Activated T-helper 9 cell treated with anti-CD3 and anti-CD28 coated beads, Interleukin-2, amount 50 U/mL, for 16 hours (primary cell): ENCODE measurements at places on chromosomes 4 and X.

DNA sequence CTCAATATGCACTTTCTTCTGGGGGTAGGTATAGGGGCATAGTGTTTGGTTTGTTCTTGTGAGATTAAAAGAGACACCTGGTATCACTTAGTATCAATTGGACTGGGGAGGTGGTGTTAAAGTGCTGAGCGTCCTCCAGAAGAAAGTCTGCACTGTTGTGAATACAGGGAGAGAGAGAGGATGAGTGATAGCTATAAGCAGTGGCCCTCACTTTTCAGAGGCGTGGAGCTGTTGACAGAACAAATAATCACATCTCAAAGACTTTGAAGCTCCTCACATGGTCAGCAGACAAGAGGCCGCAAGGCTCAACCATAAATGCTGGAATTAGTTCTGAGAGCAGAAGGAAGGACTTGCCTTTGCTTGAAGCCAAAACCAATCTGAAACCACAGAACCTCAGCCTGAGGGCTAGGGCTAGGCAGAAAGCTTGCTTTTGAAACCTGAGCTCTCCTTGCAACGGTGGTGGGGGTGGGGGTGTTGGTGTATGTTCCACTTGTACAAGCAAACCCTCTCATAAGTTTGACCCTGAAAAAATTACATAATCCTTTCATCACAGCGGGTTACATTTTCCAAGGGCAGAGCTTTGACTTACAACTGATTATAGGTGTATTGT is 123.2 kb upstream of the SCML1 start:
- DNase-seq, result no peak

GRCh38 chr4:38365748-38366310 is 298.2 kb upstream of the KLF3 start:
- DNase-seq, result no peak

DNA sequence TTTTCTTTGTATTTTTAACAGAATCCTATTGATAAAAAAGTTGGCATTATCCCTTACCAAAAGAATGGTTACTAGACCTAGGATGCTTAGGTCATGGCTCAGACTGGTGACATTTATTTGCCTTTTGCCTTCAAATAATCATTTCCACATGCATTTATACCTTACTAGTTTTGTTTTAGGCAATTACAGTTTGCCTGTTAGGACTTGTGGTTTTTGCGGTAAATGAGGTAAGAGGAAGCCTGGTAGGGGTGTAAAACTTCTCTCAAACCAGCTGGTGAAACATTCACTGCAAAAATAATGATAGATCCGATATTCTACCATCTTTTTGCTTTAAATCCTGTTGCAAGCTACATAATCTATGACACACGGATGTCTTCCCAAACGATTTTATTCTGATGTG is 12.1 kb downstream of the LAMP2 start:
- DNase-seq, result no peak

GRCh38 chr4:37760840-37761239 is 65.6 kb upstream of the PGM2 start:
- DNase-seq, result no peak

DNA sequence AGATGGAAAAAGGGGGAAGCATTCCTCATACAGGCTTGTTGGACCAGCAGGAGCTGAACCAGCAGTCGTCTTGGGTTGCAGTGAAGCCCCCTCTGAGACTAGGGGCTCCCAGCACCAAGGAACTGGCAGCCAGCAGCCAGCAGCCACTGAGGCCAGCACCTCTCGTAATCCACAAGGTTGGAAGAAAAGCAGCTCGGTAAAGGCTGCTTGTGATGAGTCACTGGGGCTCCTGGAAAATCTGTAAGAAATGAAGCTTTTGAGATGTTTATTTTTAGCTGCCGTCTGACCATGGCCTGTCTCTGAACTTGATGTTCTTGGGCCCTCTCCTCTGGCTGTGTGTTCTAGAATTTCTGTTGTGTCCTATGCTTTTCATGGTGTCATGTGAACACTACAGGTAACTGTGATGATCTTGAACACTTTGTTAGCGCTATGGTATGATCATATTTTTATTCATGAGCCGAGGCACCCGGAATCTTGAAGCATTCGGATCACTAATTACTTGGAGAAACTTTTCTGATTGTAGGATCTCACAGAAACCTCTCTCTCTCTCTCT is 18.6 kb downstream of the CLCN4 start:
- no peak for DNase-seq

DNA sequence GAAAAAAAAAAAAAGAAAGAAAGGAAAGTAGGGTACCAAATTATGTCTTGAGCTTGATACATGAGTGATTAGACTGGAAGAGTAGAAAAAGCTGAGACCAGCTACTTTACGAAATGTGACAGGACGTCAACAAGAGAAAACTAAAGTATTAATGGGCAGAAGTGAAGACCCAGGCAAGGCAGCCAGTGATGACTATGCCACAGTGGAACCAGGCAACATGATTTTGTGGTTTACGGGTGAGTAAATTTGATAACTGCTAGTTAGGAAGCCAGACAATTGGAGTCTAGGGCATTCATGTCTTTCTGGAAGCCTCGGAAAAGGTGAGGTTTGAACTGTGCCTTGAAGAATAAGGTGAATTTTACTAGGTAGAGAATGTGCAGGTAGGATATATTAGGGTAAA is 326.4 kb downstream of the TENM3 start:
- no peak for DNase-seq

GRCh38 chrX:338281-338835 is 19.8 kb upstream of the GTPBP6 start:
- DNase-seq, result no peak

GRCh38 chr4:4860600-4861389 is 1.3 kb downstream of the MSX1 start:
- no peak for DNase-seq

DNA sequence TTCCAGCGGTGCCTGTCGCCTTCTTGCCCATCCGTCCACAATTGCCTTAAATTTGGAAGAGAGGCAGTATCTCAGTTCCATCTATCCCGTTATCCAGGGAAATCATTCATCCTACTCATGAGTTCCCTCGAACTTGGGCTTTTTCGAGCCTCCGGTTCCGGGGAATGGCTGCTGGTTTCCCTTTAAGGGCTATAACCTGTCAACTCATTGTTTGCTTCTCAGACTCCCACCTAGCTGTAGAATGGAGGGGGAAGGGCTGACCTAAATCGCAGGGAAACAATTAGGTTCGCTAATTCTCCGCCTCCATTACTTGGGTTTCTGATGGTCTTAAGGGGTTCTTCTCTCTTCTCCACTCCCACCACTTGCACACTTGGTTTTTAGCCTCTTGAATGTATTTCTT is 1.2 kb downstream of the UCHL1 start:
- DNase-seq, result no peak

DNA sequence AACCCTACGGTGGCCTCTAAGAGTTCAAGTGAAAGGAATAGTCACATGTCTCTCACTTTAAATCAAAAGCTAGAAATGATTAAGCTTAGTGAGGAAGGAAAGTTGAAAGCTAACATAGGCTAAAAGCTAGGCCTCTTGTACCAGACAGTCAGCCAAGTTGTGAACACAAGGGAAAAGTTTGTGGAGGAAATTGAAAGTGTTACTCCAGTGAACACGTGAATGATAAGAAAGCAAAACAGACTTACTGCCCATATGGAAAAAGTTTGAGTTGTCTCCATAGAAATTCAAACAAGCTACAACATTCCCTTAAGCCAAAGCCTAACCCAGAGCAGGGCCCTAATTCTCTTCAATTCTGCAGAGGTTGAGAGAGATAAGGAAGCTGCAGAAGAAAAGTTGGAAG is 51.5 kb upstream of the RAB9B start:
- DNase-seq, result no peak

GRCh38 chr4:119873794-119874325 is 192.8 kb downstream of the MAD2L1 start:
- DNase-seq, result no peak

DNA sequence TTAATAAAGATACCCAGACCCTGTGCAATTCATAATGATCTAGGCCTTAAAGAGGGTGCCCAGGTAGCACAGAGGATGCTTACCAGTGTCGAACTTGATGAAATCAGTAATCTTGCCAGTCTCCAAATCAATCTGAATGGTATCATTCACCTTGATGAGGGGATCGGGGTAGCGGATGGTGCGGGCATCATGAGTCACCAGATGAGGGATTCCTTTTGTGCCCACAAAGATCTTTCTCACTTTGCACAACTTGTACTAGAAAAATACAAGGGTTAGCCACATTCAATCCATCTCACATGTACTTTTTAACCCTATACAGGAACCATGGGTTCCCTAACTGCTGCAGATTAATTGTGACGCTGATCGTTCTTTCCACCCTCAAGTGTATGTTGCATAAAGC is 3.3 kb downstream of the RPS4X start:
- DNase-seq, result no peak

DNA sequence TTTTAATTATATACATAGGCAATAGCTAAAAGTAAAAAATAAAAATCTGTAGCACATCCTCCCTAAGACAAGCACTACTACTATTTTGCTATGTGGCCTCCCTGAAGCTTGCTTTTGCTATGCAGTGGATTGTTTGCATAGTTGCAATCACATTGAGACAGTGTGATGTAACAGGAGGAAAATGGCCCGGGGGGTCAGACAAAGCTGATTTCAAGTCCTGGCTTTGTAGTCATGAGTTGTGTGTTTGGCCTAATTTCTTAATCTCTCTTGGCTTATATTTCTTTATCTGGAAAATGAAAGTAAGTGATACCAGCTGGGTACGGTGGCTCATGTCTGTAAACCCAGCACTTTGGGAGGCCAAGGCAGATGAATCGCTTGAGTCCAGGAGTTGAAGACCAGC is 166.6 kb downstream of the LHFPL1 start:
- no peak for DNase-seq

DNA sequence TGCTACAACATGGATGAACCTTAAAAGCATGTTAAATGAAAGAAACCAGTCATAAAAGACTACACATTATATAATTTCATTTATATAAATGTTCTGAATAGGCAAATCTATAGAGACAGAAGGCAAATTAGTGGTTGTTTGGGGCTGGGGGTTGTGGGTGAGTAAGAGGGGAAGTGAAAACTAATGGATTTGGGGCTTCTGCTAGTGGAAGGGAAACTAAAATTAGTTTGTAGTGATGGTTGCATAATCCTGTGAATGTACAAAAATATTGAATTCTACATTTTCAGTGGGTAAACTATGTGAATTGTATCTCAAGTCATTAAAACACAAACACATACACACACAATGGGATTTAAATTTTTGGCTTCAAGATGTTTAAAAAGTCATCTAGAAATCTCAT is 25.4 kb upstream of the LIMCH1 start:
- DNase-seq, result no peak

DNA sequence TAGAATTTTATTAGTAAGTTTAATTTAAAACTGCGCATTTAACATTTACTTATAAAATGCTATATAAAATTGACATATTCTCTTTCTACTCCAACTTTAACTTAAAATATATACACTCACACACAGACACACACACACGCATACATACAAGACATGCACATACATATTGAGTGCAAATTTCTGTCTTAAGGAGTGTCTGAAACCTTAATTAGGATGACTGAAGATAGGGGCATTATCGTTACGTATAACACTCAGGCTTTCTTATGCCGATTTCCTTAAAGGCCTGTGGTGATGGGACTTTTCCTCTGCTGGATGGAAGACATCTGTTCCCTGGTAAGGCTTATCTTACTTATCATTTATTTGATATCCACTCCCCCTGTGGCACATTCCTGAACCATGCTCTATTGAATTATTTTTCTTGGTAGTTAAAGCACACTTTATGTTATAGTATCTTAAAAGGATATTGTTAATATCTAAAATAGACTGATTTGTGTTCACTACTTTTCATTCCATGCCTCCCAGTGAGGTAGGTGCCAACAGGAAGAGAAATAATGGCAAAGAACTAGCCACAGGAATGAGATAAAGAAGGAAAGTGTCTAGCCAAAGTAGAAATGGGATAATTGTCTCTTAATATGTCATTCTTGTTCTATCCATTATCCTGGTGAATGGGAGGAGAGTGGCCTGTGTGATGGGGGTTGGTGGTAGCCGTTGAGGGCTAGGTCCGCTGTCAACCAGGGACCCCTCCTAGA is 92.9 kb upstream of the GPRIN3 start:
- DNase-seq, result no peak

DNA sequence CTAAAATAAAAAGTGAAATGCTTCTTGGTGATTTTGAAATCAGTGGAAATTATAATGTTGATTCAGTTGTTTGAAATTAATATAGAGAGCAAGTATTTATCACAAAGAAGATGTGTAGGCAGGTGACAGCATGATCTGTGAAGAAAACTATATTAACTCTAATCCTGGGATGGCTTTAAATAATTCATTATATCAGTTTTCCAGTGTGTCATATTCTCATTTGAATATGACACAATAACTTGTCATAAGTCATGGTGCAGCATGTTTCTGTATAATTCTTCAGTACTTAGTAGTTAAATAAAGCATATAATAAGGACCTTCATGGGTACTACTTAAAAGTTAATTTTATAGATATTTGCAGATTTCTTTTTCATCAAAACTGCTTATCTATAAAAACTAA is 573.6 kb downstream of the INPP4B start:
- no peak for DNase-seq

GRCh38 chrX:145393702-145394235 is 146.5 kb downstream of the SPANXN1 start:
- no peak for DNase-seq
